Transverse colon (tissue), 4 donors: ENCODE measurements at places on chromosomes 7 and 10. TPM values are rescaled to one million over a fixed set of nuclear protein-coding genes. Genes with fewer than 3 reads are reported as not detected.

Gene VSTM4
- 3.7 TPM for total RNA-seq

Gene ETV1
- not detected for total RNA-seq

Gene SSC4D
- not detected for total RNA-seq

Gene CUZD1
- total RNA-seq, result not detected

DNA sequence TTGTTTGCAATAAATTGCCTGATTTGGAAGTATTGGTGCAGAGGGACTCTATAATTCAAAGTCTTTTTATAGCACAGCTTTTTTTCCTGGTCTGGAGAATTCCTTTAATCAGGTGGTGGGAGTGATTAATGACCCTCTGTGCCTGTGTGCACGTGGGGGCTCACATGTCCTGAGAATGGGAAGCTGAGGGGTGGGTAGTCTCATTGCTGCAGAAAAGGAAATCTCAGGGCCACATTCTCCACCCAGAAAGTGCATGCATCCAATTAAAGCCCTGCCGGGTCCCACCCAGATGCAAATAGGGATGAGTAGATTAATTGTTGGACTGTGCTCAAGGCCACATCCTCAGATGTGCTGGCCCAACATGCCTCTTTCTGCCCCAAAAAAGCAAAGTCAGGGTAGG lies 324.7 kb downstream of the CXCL12 start:
- no peak for DNase-seq

GRCh38 chr7:122304319-122304975 lies at the start of gene FEZF1:
FEZF1 (minus strand) TSS chr7:122304750; CDS start chr7:122304437, 313 bp downstream.
- DNase-seq, result no peak

DNA sequence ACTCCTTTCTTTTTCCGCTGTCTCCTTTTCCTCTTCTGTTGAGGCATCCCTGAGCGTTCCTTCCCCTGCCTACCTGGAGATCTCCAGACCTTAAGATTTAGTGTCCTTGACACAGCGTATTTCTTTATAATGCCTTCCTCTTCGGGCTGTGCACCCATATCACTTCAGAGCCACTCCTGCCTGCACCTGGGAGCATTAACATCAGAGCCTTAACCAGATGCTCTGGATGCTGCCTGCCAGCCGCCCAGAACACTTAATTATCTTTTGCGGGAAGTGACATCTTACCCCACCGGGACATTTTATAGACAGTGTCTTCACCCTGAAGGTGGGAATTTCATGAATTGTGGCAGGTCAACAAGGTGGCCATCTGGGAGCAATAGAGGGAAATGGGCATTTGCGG lies 24.2 kb downstream of the UBTD1 start:
- no peak for DNase-seq

DNA sequence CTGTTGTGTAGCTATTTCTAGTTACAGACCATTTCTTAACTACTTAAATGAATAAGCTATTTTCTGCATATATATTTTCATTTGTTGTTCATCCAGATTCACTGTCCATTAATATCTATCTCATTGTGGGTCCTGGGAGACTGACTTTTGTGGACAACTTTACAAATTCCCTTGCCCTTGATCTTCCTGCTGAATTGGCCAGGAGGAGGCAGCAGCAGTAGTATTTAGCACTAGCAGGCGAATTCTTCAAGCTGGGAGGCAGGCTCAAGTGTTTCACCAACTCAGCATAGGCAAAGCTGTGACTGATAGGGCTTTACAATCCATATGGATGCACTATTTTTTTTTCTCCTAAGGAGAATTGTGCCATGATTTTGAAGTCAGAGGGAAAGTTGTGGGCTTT lies 461.0 kb upstream of the NRG3 start:
- DNase-seq, result no peak

DNA sequence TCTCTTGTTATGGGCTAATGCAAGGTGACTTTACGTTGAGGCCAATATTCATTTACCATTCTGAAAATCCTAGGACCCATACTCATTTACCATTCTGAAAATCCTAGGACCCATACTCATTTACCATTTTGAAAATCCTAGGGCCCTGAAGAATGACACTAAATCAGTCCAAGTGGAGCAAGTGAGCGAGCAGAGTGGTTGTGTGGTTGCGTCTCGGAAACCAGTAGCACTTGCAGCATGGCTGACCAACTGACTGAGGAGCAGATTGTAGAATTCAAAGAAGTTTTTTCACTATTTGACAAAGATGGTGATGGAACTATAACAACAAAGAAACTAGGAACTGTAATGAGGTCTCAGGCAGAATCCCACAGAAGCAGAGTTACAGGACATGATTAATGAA lies 6.9 kb downstream of the SAR1A start:
- DNase-seq, result no peak

DNA sequence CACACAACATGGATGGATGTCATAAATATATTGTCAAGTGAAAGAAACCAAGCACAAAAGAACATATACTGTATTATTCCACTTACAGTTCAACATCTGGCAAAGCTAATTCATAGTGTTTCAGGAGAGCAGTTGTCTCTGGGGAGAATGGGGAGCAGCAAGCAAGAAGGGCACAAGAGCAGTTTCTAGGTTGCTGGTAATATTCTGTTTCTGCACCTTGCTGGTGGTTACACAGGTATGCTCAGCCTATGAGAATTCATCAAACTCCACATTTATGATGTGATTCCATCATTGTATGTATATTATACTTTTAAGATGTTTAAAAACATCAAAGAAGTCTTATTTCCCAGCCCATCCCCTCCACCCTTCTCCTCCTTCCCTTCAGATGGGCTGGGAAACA lies 18.1 kb upstream of the PALS2 start:
- no peak for DNase-seq

GRCh38 chr10:110118891-110119621 lies 88.3 kb upstream of the MXI1 start:
- DNase-seq, result no peak

DNA sequence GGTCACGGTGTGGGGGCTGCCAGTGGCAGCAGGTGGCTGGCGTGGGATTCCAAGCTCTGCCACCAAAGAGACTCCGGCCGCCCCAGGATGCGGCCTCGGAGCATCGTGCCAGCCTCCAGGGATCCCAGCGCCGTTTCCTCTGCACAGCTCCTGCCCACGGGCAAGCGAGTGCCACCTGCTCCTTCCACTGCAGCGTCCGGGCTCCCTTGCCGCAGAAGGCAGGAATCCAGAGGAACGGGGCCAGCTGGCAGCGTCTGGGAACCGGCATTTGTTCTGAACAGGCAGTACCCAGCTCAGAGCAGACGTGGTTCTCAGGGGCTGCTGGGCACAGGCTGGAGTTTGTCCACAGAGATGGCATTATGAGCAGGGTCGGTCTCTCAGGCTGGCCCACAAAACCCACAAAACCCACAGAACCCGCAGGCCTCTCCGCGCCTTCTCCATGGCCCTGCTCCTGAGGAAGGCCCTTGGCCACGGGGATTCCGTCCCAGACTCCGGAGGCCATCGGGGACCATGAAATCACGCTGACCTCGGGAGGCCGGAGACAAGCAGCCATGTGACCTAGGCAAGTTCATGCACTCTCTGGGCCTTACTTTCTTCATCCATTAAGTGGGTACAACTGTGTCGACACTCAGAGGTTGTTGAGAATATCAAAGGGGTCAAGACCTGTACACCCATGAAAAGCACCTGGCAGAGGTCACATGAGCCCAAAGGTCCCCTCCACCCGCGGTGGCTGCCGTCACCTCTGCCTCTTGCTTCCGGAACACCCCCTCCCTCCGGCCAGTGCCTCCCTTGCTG lies 72.1 kb upstream of the TNRC18 start:
- DNase-seq, result peak; percentile 57
